ENCODE measurements at places on chromosomes 11 and 22.

- DNase-seq, result no peak
Observed at GRCh38 chr11:73239111-73239521, 21.0 kb downstream of the P2RY2 start.

DNA sequence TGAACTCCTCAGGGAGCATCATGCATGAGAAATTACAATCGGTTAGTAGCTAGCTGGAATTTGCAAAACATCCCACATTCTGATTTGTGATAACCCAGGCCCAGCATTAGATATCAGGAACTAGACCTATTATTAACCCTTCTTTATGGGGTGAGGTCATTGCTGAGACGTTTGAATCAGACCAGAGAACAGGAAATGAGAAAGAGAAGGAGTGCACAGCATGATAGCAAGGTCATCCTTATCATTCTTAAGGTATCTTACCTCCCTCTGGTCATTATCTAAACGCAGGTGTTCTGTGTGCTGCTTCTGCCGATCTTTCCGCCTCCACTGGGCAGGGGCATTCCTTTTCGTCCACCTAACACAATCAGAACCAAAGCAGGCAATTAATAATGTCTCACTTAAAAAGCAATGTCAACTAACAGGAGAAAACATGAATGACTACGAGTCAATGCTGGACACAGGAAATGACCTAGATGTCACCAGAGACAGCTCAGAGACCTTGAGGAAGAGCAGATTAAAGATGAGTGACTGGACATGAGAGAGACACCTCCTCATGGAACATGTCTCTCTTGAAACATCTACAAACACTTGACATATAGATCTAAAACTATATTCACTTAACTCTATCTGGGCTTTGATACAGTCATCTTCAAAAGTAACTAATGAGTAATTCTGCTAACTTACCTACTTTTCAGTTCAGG lies 78.3 kb upstream of the SCUBE2 start:
- DNase-seq, result no peak

DNA sequence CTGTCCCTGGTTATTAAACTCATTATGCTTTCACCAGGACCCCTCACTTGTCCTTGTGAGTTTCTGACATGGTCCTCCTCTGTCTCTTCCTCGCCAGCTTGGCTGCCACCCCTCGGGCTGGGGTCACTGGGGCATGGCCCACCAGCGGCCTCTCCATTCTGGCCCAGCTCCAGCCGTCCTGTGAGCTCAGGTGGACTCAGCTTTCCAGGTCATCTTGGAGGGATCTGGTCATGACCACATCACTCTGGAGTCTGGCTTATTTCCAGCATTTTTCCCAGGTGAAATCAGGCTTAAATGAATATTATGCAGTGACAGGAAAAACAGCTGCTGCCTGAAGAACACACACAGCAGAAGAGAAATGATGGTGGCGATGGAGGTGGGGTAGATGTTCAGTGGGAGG lies 224.5 kb downstream of the ADAMTS15 start:
- DNase-seq, result no peak

DNA sequence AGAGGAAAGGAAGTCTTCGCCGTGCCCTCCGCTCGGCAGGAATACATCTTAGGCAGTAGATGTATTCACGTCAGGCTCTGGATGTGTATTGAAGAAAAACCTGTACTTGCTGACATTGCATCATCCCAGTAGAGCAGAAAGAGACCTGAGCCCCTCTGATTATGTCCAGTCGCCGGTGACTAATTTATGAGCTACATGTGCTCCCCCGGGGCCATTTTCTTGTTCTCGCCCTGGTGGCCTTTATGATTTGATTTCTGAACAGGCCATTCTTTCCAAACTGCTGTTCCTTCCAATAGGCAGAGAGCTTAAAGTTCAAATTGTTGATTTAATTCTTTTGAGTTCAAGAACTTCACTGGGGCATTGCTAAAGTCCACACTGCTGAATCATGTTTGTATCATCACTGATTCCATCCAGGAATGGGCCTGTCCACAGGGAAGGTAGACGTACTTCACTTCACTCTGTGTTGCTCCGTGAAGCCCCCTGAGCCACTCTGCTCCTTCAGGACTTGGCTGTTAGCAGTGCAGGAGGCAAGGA lies 137.3 kb upstream of the RASSF10 start:
- DNase-seq, result no peak

GRCh38 chr11:62787005-62787759 lies at the start of gene TMEM179B:
TMEM179B (plus strand) TSS chr11:62787402; CDS start chr11:62787432, 30 bp downstream.
- peak; percentile 95 for DNase-seq

DNA sequence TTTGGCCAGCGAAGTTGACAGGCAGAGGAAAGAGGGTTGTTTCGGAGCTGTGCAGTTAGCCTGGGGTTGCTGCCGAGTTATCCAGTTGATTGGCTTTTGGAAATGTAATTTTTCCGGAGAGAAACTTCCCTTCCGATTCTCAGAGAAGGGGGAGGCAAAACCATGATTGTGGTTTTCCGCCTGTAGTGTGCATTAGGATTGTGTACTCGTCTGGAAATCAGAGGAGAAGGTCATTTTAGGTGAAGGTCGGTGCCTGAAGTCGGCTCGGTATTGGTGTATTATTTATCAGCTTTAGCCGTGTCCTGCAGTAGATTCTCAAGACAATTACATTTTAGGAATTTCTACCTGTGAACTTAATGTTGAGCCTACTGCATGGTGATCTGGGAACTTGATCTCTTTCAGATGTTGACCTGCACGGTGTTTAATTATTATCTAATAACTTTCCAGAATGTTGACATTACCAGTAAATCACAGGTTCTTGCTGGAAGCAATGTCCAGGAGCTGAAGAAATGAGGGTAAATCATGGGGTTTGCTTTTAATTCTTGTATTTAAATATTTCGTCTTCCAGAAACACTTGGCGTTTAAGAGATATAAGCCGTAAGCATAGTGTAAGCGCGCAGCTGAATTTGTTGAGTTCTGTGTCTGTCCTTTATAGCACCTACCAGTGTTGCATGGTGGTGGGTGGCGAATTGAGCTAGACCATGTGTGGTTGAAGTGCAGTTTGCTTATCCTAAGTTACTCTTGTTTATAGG lies 1.3 kb downstream of the ARHGEF12 start:
- DNase-seq, result no peak

DNA sequence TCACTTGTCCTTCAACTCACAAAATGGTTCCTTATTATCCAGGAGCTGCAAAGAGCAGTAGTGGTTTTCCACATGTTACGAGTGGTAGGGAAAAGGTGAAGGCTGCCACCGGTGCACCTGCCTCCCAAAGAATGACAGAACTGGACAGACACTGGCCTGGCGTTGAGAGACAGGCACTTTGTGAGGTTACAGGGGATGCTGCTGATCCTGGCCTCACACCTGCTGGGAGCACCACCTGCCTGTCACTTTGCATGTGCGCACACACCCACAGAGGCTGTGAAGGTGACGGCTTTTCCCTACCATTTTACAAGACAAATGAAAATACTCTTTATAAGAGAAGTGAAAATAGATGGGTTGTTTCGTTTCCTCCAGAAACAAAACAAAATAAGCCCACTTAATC lies 175.3 kb upstream of the B3GAT1 start:
- no peak for DNase-seq

DNA sequence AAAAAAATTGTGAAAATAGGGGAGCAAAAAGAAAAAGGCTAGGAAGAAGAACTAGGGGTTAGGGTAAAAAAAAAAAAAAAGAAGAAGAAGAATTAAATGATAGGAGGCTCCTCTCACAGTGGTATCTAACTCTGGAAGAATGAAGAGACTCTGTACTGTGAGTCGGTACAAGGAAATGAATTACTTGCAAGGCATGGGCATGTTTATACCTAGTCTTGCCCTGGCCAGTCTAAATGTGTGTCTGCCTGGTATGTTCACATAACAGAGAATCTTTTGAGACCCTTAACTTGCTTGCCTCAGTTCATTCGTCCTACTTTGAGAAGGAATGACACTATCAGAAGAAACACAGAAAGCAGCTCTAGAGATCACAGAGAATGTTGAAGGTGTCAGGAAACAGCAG lies 159.6 kb downstream of the SWAP70 start:
- no peak for DNase-seq

GRCh38 chr22:44400763-44401060 lies 88.0 kb upstream of the SHISAL1 start:
- DNase-seq, result no peak

GRCh38 chr22:19892257-19892879 lies 37.7 kb upstream of the GNB1L start:
- DNase-seq, result no peak

- DNase-seq, result no peak
Observed at GRCh38 chr11:95706974-95707387, 82.6 kb downstream of the FAM76B start.

DNA sequence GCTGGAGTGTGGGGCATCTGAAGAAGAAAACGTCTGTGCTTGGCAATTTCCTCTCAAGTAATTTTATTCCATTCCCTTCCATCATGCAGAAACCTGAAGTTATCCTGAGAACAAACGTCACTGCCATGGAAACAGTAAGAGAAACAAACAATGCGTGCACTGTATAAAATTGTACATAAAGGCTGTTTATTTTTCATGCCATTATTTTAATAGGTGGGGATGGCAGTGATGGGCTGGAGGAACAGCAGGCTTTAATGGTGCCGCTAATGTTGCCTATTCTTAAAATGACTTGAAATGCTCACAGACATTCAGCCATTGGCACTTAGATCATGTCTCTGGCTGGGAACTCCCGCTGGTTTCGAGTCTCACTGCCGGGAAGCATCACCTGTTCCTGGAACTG lies 7.5 kb upstream of the SEZ6L start:
- DNase-seq, result no peak

GRCh38 chr11:64844330-64845128 lies at the start of gene CDC42BPG:
CDC42BPG (minus strand) TSS chr11:64844653; CDS start chr11:64844569, 84 bp downstream.
- no peak for DNase-seq

DNA sequence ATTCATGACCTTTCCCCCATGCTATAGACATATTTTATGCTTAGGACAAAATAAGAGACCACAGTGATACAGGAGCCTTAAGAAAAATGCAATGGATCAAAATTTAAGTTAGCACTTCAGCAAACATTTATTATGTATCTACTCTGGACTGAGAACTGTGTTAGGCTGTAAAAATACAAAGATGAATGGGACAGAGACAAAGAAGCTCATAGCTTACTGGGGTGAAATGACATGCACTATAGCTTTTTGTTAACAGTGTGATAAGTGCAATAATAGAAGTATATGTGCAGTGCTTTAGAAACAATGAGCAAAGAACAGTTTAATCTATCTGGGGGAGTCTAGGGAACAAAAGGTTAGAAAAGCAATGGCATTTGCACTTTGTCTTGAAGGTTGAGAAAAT lies 1543.1 kb downstream of the FAM181B start:
- DNase-seq, result no peak
